ENCODE measurements at places on chromosomes 11 and 22.

DNA sequence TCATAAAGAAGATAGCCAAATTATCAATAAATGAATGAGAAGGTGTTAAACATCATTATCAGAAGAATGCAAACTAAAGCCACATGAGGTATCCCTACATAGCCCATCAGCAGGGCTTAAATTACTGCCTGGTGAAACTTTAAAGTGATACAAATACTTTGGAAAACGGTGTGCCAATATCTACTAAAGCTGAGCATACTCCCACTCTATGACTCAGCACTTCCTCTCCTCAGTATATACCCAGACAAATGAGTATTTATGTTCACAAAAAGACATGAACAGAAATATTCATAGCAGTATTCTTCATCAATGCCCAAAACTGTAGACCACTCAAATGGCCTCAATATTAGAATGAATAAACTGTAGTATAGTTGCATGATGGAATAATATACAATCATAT, 284.6 kb upstream of the ZC3H12C start:
- DNase-seq: no peak

DNA sequence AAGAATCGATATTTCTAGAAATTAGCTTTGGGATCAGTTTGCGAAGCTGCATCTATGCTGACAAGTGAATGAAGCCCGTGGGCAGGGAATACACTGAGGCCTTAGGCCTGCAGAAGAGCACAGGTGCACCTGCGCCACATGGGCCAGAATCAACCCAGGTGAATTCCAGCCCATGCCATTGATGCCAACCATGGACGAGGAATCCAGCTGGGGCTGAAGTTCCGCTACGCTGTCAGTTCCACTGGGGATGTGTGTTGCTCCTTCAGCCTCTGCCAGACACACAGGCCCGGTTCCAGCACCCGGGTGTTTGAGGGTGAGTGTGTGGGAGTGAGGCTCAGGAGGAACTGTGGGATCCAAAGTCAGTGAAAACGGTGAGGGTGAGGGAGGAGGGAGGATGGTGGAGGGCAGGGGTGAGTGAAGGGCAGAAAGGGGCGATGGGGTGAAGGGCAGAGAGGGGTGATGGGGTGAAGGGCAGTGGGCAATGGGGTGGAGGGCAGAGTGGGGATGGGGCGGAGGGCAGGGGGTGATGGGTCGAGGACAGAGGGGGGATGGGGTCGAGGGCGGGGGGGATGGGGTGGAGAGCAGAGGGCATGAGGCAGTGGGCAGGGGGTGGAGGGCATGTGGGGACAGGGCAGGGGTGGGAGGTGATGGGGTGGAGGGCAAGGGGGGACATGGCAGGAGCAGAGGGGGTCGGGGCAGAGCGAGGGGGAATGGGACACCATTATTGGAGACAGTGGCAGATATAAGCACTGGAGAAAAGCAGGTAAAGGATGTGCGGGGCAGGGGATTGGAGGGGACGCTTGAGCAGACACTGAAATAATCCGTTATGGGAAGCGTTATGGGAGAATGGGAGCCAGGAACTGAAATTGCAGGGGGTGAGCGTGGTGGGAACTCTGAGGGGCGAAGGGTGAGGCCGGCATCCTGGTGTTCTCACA, 931.6 kb downstream of the BRD1 start:
- peak; percentile 13 for DNase-seq

- DNase-seq: no peak
Observed at GRCh38 chr11:20444535-20444934, 57.0 kb downstream of the PRMT3 start.

- no peak for DNase-seq
Observed at GRCh38 chr11:58465690-58466089, 23.7 kb upstream of the OR5B12 start.

GRCh38 chr22:46162285-46162684, 12.0 kb downstream of the PPARA start:
- DNase-seq: no peak

GRCh38 chr11:65536412-65537295, 11.8 kb downstream of the SCYL1 start:
- no peak for DNase-seq

DNA sequence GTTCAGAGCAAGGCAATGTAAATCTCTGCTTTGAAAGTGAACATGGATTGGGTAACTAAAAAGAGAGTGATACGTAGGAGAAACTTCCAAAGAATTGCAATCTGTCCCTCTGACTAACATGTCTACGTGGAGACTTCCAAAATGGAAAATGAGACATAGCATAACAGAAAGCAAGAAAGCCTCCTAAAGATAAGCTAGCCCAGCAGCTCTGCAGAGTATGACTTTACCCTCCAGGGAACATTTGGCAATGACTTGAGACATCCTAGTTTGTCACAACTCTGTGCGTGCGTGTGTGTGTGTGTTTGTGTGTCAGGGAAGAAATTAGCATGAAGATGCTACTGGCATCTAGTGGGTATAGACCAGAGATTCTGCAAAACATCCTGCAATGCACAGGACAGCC, 817.4 kb downstream of the NTM start:
- DNase-seq: no peak

GRCh38 chr11:119298726-119299125, 18.2 kb downstream of the MCAM start:
- DNase-seq: no peak

DNA sequence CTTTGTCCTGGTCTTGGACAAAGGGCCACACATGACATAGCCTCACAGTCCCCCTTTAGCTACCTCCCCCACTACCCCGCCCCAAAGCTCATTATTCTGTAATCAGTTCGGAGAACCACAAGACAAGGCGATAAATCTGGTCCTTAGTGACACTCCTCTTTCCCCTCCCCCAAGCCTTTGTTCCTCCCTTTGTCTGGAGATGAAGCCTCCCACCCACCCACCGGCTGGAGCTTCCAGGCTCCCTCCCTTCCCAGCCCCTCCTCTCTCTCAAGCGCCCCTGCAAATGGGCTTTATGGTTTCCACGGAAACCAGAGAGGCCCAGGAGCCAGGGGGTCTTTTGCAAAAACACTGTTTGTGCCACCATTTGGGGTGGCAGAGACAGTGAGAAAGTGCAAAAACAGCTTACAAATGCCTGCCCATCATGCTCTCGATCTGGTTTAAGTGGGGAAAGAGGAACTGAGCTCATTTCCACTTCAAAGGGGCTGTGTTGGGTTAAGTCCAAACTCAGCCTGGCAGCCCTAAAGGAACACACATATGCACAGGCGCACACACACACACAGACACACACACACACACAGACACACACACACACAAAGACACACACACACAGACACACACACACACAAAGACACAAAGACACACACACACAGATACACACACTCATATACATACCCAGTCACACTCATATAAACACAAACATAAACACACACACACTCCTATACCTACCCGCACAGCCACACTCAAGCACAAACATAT, 23.5 kb downstream of the APLNR start:
- DNase-seq: no peak

GRCh38 chr22:42863349-42863961, 6.4 kb upstream of the ARFGAP3 start:
- peak; percentile 68 for DNase-seq

DNA sequence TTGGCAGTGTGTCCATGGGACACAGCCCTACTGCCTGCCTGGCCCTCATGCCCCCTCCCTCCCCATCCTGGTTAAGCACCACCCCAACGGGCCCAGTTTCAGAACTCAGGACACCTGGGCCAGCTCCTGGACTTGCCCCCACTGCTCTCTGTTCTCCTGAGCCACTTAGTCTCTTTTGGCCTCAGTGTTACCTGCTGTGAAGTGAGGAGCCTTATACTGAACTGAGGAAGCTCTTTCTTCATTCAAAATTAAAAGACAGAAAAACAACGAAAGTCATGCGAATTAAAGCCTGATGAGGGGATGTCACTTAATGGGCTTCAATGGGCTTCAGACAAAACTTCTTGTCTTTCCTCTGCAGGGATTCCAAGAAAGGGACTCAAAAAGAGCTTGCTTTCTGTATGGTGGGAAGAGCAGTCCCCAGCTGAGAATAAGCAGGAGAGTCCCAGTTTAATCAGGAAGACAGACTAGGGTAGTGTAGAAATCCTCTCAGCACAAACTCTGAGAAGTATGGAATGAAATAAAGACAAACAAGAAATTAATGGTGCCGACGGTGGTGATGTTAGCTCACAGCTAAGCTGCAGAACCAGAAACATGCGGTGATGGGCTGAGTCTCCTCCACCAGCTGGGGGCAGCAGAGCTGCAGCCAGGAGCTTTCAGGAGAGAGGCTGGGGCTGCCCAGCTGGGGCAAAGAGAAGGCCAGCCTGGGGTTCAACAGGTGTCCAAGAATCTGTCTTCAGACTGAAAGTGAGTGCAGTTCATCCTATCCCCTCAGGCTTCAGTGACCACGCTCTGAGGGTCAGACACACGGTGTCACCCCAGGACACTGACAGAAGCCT, 101.0 kb downstream of the GGTLC2 start:
- peak; percentile 52 for DNase-seq

GRCh38 chr22:46367707-46368191, 32.2 kb downstream of the TRMU start:
- peak; percentile 82 for DNase-seq

GRCh38 chr11:47950396-47950795, 30.0 kb upstream of the PTPRJ start:
- DNase-seq: peak; percentile 56

DNA sequence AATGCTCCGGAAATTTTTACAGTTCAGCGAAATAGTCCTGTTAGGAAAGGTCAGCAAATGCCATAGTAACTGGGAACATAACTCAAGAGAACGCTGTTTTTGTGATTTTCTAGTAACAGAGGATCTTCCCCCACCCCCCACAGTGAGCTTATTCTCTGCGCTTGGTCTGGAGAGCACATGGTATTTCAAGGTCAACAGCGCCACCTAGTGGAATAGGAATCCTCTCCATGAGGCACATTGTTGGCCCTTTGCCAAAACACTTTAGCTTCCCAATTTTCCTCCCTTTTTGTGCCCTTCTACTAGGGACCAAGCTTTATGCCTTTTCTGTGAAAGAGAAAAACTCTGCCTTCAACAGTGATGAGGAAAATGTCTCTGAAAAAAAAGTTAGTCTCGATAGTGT, 13.2 kb upstream of the OR4C12 start:
- DNase-seq: peak; percentile 25

DNA sequence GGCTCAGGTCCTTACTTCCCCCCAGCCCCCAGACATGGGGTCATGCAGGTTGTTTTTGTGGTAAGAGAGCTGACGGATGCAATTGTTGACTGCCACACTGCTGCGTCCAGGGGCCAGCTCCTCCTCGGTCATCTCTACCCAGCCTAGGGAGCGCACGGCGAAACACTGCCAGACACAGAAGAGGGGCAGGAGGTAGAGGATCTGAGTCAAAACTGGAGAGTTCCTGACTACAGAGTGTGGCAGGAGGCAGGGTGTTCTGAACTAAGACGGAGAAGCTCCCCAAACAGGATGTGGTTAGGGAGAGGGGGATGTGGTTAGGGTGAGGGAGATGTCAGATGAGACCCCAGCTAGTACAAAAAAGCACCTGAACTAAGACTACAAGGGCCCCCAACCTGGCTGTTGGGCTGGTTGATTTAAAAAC, 12.3 kb downstream of the SMPD1 start:
- peak; percentile 64 for DNase-seq

GRCh38 chr22:47304191-47304831, 541.9 kb downstream of the TBC1D22A start:
- no peak for DNase-seq

- no peak for DNase-seq
Observed at GRCh38 chr11:9132203-9132878, 40.9 kb upstream of the SCUBE2 start.

DNA sequence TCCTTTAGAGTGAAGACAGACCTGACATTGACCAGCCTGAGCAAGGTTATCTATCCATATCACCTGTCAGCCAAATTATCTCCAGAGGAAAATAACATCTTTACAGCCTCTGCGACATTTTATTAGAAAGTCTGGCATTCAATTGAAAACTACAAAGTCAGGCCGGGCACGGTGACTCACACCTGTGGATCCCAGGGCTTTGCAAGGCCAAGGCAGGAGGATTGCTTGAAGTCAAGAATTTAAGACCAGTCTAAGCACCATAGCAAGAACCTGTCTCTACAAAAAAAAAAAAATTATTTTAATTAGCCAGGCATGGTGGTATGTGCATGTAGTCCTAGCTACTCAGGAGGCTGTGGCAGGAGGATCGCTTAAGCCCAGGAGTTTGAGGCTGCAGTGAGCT, 141.6 kb downstream of the RCN1 start:
- DNase-seq: no peak

GRCh38 chr11:75072582-75072981, 24.1 kb downstream of the OR2AT4 start:
- DNase-seq: no peak

DNA sequence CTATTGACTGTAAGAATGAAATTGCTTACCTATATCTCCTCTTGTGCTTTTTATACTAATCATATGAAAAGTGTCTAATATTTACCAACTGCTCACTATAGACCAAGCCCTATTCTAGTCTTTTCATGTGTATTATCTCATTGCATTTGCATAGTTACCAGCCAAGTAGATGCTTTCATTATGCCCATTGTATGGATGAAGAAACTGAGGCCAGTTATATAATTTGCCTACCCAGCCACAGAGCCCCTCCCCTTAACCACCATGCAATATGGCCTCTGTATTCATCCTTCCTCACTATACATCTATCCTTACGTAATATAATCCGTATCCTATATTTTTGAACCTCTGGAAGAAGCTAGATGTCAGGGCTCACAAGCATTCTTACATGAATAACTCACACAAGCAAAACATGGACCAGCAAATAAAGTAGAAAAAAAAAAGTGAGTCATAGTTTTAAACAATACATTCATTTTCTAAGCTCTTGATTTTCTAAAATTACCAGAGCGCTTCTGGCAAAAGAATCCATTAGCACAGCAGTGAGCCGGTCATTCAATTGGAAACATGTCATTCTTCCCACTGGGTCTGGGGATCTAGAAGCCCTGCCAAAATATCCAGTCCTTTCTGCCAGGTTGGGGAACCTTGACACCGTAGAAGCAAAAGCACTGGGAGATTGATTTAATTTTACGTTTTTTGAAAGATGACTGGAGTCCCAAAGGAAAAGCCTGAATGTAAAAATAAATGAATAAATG, 80.0 kb downstream of the C11orf91 start:
- DNase-seq: no peak

- no peak for DNase-seq
Observed at GRCh38 chr11:61152816-61153592, 8.2 kb downstream of the VPS37C start.

- peak; percentile 55 for DNase-seq
Observed at GRCh38 chr11:12288212-12288930, 89.0 kb upstream of the PARVA start.

DNA sequence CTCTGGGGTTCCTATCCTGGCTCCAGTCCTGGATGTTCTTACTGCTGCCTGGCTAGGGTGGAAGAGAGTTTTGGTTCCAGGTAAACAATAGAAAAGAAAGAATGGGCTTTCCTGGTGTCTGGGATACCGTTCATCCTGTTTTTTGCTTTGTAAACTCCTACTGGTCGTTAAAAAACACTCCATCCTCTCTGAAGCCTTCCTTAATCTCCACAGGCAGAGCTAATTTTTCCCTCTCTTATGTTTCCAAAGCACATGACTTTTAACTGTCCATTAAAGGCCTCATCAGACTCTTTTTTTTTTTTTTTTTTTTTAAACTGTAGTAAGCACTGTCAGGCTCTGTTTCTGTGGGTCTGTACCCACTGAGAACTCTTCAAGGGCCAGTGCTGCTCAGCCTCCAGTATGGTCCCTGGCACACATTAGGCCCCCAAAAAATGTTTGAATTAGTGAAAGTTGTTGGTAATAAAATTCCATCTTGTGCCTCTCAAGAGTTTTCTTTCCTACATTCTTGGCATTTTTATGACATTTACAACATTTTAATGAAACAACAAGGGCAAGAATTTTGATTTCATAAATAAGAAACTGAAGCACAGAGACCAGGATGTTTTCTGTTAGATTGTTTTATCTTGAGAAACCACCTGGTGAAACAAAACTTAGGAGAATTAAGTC, 104.2 kb downstream of the TEAD1 start:
- no peak for DNase-seq

Data from stimulated activated CD4-positive, alpha-beta T cell treated with anti-CD3 and anti-CD28 coated beads, Interleukin-2, amount 100 ng/mL, for 24 hours (primary cell).